ENCODE measurements at places on chromosomes 1 and 21.

DNA sequence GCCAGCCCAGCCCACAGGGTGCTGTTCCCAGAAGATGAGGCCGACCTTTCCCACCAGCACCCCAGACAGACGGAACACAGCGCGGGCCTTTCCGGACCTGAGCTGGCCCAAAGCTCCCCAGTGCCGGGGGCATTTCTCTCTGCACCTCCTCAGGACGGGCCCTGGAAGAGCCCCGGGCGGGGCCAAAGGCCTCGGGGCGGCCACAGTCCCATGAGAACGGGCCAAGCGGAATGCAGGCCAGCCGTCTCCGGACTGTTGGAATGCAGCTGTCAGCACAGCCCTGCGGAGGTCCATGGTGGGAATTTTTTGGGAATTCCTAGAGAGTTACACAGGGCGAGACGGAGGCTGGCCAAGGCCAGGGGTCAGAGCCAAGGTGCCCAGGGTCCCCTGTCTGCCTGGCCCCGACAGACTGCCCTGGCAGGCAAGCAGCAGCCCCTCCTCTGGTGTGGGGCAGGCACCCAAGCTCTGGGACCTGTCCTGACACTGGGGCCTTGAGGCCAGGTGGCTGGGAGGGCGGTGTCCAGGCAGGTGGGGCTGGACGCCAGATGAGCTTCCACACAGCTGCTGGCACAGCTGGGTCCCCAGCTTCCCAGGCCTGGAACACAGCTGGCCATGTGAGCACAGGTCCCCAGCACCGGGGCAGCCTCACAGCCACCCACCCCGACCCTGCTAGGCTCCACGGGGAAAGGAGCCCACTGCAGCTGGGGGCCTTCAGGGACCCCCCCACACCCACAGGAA lies 63.0 kb downstream of the MEGF6 start:
- no peak for DNase-seq

- DNase-seq, result no peak
Measured at GRCh38 chr1:202162047-202162417, 1.6 kb upstream of the PTPN7 start.

GRCh38 chr1:14788080-14788479 lies 189.6 kb downstream of the KAZN start:
- no peak for DNase-seq

GRCh38 chr1:200538179-200538578 lies 82.4 kb downstream of the KIF14 start:
- DNase-seq, result no peak

DNA sequence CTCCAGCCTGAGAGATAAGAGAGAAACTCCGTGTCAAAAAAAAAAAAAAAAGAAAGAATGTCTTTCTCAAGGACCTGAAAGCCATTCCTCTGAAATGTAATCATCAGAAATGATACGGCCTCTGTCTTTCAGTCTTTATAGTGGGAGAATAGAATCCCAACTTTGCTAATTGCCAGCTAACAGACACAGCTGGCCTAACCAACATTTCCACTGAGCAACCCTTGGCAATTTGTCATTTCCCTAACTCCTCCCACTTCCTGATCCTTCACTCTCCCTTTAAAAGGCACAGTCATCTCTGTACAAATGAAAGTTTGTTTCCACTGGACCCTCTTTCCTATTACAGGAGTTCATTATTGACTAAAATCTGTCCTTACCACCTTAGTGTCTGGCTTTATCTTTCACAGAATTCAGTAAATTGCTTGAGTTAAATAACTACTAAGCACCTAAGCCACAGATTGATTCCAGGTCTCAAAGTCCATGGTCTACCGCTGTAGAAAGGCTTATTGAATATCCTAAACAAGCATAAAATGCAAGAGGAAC lies 4.3 kb upstream of the CBR1 start:
- no peak for DNase-seq

GRCh38 chr1:241081473-241081872 lies 275.5 kb downstream of the RGS7 start:
- DNase-seq, result no peak

- DNase-seq, result no peak
Measured at GRCh38 chr1:90911353-90911752, 110.5 kb downstream of the ZNF644 start.

DNA sequence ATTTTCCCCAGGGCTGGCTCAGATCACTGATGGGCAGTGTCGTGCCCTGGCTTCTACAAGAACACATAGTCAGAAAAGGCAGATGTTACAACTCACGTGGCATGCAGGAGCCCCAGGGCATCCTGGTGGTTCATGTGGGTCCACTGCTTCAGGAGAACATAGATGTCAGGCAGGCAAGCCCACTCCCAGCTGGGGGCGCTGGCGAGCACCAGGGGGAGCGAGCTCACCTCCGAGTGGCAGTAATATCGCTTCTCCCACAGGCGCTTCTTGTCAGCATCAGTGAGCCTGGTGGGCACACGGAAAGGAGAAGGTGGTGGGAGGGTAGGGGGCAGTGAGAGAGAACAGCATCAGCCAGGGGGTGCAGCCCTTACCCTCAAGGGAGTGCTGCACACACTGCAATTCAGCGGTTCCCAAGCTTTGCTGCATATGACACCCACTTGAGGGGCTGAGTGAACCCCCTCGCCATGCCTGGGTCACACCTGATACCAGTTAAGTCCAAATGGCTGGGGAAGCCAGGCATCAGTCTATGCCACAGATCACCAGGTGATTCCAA lies 34.3 kb upstream of the PPP1R15B start:
- peak; percentile 54 for DNase-seq

DNA sequence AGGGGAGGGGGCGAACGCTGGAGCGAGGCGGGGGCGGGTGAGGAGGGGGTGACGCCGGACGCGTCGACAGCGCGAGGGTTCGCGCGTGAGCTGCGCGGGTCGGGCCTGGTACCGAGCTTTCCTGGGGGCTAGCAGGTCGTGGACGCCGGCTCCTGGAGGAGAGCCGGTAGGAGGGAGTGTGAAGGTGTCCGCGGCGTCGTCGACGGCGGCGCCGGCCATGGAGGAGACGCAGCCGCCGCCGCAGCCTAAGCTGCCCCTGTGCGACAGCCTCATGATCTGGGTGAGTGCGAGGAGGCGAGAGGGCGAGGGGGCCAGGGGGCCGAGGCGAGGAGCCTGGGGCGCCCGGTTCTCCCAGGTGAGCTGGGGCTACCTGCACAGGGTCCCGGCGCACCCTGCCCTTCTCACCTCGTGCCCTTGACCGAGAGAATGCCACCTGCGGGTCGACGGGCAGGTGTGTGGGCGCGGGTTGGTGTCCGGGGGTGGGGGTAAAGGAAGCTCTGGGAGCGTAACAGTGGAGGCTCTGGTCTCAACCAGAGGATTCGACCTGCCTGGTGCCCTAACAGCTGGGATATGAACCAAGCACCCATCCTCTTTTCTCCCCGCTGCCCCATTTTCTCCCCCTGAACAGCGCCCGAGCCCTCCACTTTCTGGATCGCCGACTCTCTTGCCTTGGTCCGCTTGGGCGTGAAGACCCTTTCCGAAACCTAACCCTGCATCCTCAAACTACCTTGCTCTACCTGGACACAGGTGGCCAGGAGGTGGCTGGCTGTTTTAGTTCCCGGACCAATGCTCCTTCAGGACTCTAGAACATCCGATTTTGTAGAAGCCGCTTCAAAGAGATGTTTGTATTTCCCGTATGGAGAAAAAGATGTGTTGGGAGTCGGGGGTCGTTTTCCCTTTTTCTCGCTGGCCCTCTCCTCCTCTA lies at the start of gene HOOK1:
Gene HOOK1 (plus strand): TSS at position 49 of the 925 bp plus-strand sequence. CDS start 169 bp downstream, at position 218.
- DNase-seq, result no peak

GRCh38 chr1:167728818-167729410 lies 7.1 kb downstream of the MPZL1 start:
- DNase-seq, result no peak

- DNase-seq, result no peak
Measured at GRCh38 chr1:203656796-203657747, 30.4 kb downstream of the ATP2B4 start.

- DNase-seq, result no peak
Measured at GRCh38 chr1:93738926-93739325, 57.3 kb upstream of the BCAR3 start.

GRCh38 chr1:94797291-94797690 lies 22.9 kb upstream of the SLC44A3 start:
- DNase-seq, result no peak

- no peak for DNase-seq
Measured at GRCh38 chr1:5906966-5907365, 85.3 kb downstream of the NPHP4 start.

- DNase-seq, result no peak
Measured at GRCh38 chr21:45256021-45256911, 31.4 kb downstream of the POFUT2 start.

DNA sequence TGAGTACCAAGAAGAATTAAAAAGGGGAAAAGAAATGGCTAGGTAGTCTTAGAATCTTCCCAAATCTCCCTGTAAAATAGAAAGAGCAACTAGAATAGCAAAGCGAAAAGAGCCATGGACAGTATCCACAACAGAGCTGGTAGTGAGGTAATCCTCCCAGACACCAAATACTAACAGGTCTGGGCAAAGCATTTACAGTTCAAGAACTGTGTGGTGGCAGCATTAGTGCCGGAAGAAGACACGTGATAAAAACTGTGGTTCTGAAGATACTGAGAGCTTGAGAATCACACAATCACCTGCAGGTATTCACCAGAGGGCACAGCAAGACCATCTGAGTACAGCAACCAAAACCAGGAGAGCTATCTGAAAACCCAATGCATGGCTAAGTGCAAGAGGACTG lies 31.8 kb upstream of the OLIG2 start:
- no peak for DNase-seq

- no peak for DNase-seq
Measured at GRCh38 chr1:99115231-99115630, 110.6 kb upstream of the PLPPR5 start.

GRCh38 chr1:73310797-73311381 lies 887.1 kb downstream of the LRRIQ3 start:
- DNase-seq, result no peak

GRCh38 chr1:20380616-20381035 lies 90.0 kb downstream of the VWA5B1 start:
- peak; percentile 24 for DNase-seq

- no peak for DNase-seq
Measured at GRCh38 chr1:201511941-201512539, 5.1 kb upstream of the CSRP1 start.

GRCh38 chr1:46223472-46223943 lies 20.4 kb downstream of the LURAP1 start:
- DNase-seq, result peak; percentile 38

DNA sequence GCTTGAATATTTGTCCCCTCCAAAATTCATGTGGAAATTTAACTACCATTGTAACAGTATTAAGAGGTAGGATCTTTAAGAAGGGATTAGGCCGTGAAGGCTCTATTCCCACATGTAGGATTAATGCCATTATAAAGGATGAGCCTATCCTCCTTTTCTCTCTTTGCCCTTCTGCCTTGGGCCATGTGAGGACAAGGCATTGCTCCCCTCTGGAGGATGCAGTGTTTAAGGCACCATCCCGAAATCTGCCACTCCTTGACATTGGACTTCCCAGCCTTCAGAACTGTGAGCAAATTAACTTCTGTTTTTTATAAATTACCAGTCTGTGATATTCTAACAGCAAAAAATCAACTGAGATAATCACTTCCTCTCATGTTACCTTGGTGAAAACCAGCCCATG lies 124.4 kb downstream of the TOMM20 start:
- no peak for DNase-seq

DNA sequence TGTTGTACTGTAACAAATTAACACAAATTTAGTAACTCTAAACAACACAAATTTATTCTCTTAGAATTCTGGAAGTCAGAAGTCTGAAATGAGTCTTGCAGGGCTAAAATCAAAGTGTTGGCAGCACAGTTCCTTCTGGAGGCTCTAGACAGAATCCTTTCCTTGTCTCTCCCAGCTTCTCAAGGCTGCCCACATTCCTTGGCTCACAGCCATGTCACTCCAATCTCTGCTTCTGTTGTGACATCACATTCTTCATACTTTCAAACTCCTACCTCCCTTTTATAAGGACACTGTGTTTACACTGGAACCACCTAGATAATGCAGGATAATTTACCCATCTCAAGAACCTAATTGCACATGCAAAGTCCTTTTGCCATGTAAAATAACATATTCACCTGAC lies 225.0 kb upstream of the PRMT6 start:
- DNase-seq, result no peak

GRCh38 chr1:40641601-40642242 lies 23.8 kb downstream of the RIMS3 start:
- no peak for DNase-seq

DNA sequence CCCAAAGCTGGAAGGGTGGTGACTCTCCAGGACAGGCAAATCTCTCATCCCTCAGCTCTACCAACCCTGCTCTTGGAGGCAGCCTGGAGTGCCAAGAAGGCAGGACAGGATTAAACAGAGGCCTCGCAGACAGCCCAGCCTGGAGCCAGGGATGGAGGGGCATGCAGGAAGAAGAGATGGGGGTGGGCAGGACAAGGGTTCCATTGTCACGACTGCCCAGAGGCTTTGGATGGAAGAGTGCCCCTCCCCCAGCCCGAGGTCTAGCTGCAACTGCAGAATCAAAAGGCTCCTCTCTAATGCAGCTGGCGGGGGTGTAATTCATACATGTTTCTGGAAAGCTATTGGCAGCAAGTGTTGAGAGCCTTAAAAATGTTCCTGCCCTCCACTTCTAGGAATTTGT lies 8.8 kb downstream of the RAB7B start:
- no peak for DNase-seq

DNA sequence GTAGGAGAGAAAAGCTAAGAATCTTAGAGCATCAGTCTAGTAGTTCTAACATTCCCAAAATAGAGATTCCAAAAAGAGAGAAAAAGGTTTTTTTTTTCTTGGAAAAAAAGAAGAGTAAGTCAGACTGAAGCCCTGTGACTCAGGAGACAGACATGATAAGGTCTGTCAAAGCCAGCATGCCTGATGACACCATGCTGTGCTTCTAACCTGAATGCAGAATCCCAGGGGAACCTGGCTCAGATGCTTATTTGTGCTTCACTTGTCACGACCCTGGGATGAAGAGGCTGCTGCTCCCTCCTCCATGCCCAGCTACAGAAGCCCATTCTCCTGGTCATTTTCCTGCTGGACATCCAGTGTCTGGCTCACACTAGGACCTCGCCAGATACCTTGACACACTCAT lies 44.3 kb downstream of the ERICH3 start:
- no peak for DNase-seq

GRCh38 chr1:23745515-23745914 lies 2.2 kb downstream of the ELOA start:
- peak; percentile 74 for DNase-seq

DNA sequence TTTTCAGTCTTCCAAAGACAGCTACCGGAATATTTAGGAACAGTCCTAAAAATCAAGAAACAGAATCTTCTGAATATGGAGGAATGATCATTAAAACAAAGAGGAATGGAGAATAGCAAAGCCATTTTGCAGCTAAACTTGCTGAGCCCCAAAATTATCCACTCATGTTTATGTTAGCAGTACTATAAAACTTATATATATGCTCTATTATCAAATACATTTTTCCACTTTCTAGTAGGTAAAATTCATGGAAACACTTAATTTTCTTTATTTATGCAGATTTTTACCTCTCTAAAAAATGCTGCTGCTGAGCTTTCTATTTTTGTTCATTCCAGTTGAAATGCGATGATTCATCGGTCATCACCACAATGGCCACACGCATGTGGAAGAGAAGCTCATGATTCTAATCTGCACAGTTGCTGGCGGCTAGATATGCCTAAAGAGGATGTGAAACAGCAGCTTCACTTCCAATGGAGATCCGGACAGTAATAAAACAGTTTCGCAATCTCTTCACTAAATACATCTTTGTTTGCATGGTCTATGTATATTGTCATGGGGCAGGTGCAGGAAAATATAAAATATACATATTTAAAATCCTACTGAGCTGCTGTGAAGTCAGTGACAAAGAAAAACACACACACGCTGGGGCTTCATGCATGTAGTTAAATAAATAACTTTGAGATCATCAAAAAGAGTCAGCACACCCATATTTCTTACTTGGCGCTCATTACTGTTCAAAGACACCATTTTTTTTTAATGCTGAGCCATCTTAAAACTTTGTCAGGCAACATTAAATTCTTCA lies 292.2 kb downstream of the SMYD3 start:
- DNase-seq, result no peak
